ENCODE measurements at places on chromosomes 2 and 18.
A peak's percentile ranks its signal among the peaks of the same experiment; 100 is the strongest.

DNA sequence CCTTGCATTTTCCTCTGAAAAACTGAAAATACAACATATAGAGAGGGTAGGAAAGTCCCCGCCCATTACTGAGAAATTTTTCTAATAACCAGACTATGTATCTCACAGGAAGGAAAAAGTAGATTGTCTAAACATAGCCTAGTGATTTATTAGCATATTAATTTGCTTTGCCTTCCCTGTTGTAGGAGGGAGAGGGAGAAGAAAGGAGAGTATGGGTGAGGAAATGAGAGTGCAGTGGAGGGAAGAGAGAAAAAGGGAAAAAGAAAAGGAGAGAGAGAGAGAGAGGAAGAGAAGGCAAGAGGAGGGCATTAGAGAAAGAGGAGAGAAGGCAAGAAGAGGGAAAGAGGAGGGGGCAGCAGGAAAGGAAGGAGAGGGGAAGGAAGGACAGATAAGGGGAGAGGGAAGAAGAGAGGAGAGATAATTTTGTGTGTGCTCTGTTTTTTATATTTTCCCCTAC, 3.6 kb upstream of the KYNU start:
- DNase-seq = no peak

GRCh38 chr2:95075440-95076132, 46.0 kb downstream of the MRPS5 start:
- DNase-seq = no peak

- no peak for DNase-seq
Measured at GRCh38 chr2:239055756-239056493, 208.0 kb downstream of the TWIST2 start.

GRCh38 chr18:50083708-50084107, 111.2 kb downstream of the MYO5B start:
- no peak for DNase-seq

DNA sequence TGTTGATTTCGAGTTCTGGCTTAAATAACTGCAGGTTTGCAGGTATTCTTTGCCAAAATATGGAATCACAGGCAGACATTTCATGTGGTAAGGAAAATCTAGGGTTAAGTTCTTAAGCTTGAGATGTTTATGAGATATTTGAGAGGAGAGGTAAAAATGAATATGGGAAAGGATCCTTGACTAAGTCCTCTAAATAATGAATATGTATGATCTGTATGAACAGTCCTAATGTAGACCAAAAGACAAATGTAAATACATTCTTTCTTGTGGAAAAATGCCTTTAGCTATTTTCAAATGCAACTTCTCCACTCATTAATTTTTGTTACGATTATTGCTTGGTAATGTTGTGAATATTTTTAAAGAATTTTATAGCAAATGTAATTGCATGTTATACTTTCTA, 1632.6 kb downstream of the SUCLG1 start:
- DNase-seq = no peak

DNA sequence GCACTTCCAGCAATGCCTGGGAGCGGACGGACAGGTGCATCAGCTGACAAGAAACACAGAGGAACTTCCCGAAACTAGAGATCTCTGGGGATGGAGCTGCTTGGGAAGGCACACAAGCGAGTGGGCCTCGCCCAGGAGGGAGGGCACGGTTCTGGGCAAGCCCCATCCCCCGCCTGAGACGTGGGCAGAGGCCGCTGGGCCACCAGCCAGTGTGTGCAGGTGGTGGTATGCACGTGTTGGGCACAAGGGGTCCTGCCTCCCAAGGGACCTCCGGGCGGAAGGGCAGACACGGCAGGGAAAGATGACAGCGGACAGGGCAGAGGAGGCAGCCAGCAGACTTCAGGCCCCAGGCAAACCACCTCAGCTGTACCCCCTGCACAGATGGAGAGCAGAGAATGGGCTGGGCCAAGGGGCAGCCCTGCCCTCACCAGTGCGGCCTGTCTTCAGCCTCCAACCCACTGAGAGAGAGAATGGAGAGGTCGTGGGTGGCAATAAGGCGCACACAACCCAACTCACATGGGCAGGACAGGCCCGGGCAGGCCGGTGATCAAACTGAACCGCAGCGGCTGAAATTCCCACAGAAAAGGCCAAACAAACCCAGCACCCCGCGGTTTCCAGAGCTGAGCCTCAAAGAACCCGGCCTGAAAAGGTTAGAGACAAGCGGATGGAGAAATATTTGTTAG, 51.2 kb downstream of the HDAC4 start:
- DNase-seq = no peak

DNA sequence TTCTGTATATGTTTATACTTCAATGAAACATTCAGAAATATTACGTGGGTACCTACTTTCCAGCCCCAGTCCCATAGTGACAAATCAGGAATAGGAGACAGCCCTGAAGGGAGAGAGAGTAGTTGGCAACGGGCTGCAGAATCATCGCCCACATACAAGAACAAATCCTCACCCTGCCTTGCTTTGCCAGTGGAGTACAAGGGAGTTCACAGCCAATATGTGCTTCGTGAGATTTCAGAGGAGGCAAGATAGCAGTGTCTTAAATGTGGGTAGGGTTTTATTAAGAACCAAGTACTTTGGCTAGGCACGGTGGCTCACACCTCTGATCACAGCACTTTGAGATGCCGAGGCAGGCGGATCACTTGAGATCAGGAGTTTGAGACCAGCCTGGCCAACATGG, 40.3 kb upstream of the PKDCC start:
- no peak for DNase-seq

DNA sequence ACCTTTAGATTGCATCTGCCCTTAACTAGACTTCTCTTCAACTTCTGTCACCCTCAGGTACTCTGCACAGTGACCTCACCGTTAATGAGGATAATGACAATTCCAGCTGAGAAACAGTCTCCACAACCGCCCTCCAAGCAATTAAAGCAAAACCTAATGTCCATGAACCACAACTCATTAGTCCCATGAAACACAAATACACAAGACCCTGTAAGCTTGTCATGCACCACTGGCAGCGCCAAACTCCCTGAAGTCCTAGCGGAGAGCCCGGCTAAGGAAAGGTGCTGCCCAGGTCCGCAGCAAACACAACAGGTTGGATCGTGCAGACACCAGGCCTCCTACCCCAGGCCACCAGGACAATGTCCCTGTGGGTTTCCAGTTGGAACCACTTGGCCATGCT, 7.4 kb downstream of the SMAD7 start:
- DNase-seq = no peak

GRCh38 chr2:215850380-215850779, 163.0 kb downstream of the MREG start:
- DNase-seq = no peak

DNA sequence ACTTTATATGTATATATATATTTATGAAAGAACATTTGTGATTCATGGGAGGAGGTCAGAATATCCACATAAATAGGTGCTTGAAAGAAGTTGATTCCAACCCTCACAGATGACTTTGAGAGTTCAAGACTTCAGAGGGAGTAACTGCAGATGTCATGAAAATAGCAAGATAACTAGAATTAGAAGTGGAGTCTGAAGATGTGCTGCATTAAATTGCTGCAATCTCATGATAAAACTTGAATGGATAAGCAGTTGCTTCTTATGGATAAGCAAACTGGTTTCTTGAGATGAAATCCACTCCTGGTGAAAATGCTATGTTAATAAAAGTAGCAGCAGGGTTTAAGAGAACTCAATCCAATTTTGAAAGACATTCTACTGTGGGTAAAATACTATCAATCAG, 40.2 kb downstream of the G6PC2 start:
- no peak for DNase-seq

GRCh38 chr18:62448426-62448825, 74.4 kb upstream of the ZCCHC2 start:
- DNase-seq = no peak

- peak; percentile 36 for DNase-seq
Measured at GRCh38 chr2:29314816-29315571, 199.8 kb downstream of the CLIP4 start.

DNA sequence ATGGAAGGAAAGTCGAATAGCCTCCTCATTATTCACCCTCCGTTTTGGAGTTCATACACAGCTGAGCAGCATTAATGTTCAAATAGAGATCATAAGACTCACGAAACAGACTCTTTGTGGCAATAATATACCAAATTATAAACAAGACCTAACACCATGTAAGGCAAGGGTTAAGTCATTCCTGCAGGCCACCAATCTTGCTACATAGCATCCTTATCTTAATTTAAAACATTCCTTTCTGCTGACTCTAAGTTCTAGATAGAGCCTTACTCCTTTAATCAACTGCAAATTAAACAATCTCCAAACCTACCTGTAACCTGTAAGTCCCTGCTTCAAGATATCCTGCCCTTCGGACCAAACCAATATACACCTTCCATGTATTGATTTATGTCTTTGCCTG, 178.0 kb downstream of the PDE11A start:
- DNase-seq = no peak

- no peak for DNase-seq
Measured at GRCh38 chr18:58390399-58390798, 238.5 kb downstream of the ALPK2 start.

DNA sequence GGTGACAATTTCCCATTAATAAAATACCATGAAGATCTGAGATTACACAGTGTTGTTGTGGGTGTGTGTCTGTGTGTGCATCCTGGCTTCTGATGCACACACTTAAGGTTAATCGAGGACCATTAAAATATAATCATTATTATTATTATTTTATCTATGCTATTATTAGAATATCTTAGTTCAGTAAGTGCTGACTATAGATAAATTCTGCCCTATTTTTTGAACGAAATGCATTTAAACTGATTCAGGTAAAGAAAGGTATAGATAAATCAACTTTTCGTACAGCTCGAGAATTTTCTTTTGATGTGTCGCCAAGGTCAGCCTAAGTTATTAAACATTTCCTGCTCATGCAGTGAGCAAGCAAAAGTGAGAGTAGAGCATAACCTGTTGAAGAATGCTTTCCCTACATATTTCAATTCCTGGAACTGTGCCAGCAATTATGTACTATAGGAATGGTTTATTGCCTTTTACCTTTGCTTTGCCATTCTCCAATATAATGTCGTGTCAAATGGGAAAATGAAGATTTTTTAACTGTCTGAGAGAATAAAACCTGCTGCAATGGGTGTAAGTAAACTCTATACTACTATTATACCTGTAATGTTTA, 25.8 kb downstream of the KCNJ3 start:
- no peak for DNase-seq

- no peak for DNase-seq
Measured at GRCh38 chr18:24679062-24679461, 218.6 kb downstream of the HRH4 start.

DNA sequence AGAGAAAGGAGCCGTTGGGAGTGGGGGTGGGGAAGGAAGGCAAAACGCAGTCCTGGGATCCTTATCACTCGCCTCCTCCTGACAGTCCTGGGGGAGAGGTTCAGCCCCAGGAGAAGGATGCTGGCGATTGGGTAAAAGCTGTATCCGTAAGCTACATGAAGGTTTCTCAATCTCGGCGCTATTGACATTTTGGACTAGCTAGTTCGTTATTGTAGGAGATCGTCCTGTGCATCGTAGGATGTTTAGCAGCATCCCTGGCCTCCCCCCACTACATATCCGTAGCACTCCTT, 511 bp upstream of the TP53I3 start:
- DNase-seq = no peak

DNA sequence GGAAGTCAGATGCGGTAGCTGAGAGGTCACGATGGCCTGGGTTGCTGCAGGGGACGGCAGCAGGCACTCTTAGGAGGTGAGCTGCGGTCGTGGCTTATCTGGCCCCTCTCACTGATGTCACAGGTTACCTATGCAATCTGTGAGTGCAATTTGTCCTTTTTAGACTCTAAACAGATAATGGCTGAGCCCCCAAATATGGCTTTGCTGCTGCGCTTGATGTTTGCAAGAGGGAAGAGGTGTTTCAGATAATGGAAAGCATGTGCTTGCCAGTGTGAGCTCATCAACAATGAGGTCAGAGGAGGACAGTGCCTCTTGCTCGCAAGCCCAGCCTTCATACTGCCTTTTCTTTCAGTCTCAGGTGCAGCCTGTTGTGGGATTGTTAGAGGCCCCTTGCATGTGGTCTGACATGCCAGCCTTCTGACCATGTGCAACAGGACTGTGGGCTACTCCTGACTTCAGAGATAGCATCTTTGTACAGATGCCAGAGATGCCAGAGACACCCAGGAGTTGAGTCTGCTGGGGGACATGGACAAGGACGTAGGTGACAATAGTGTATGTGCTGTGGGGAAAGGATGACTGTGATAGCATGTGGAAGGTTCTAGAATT, 151.3 kb downstream of the TANC1 start:
- DNase-seq = no peak

GRCh38 chr2:12918835-12919445, 202.2 kb downstream of the TRIB2 start:
- no peak for DNase-seq

- DNase-seq = no peak
Measured at GRCh38 chr2:134725876-134726275, 7.1 kb upstream of the TMEM163 start.

DNA sequence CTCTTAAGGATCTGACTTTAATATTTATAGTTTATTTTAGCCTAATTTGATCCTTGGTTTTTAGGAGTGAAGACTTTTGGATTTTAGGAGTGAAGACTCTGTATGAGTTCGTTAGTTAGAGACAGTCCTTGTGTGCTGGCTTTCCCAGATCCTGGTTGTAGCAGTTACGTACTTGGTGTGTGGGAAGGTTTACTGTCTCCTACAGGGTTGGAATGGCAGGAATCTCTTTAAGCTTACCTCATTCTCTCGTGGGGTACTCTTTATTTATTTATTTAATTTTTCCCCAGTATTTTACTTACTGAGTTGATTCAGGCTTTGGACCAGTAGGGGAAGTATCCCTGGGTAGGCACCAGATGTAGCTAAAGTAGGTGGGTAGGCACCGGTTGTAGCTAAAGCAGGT, 1.8 kb upstream of the CXCR2 start:
- DNase-seq = no peak

DNA sequence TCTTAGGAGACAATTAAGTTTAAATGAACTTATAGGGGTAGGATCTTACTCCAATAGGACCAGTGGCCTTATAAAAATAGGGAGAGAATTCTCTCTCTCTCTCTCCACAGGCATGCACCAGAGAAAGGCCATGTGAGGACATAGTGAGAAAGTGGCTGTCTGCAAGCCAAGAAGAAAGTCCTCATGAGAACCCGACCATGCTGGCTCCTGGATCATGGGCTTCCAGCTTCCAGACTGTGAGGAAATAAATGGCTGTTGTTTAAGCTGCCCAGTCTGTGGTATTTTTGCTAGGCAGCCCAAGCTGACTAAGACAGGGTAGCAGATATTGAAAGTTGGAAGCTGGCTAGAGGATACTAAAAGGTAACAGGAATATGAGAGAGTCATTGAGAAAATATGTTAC, 454.0 kb downstream of the NBAS start:
- no peak for DNase-seq

DNA sequence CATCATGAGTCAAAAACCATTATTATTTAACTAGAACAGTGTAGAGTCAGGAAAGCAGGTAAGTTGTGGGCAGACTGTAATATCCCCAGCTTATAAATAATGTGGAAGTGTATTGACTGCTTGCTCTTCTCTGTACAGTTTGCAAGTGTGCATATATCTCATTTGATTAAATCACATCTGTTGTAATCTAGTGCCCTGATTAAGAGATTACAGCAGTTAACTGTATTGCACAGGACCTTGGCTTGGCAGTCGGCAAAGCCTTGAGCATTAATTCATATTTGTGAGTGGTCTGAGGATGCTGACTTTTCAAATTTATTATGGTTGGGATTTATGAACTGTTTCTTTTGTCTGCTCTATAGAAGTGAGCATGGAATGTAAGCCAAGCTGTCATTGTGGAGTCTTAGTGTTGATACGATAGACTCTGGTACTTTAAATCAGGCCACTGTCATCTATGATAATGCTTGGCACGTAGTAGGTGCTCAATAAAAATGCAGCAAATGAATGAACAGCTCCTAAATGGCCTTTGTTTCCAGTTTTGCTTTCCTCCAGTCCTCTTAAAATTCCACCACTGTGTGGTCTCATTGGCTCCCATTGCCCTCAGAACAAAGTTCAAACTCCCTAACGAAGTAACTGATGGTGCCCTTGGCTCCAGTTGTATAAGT, 48.3 kb downstream of the RAB31 start:
- DNase-seq = no peak
